NCI-H510A (cell line): ENCODE measurements at places on chromosomes 6 and 20.

- no peak for DNase-seq
Measured at GRCh38 chr6:162053084-162053483, 674.5 kb downstream of the PRKN start.

- DNase-seq = no peak
Measured at GRCh38 chr6:24374612-24375011, 16.8 kb upstream of the DCDC2 start.

- peak; percentile 23 for DNase-seq
Measured at GRCh38 chr6:169008641-169009257, 244.9 kb downstream of the THBS2 start.

- no peak for DNase-seq
Measured at GRCh38 chr6:13025893-13026499, 302.3 kb downstream of the TBC1D7 start.

- no peak for DNase-seq
Measured at GRCh38 chr20:46670585-46671584, 18.4 kb downstream of the TP53RK start.

DNA sequence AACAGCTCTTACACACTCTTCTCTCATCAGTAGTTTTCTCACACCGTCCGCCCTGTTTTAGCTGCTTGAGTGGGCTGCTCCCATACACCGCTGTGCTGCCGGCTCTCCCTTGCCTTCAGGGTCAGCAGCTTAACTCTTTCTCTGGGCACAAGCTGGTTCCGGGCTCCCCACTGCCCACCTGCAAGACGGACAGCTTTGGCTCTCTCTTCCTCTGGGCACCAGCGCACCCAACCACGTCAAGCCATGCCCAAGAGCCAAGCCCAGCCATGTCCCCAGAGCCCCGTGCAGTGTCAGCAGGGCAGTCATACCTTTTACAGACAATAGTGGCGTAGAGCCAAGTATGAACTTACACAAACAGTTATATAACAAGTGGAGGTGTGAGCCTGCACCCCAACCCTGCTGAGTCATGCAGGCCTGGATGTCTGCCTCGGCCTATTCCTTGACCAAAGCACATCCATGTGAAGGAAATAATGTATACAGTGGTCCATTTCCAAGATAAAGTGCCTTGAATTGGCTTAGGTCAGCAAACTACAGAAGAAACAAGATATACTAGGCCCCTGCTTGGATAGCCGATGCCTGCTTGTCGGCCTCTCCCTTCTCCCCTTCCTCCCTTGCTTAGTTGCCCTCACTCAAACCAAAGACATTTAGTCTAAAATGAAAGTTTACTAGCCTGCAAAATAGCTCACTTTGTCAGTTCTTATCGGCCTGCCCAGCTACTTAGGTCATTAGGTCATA, 89.3 kb downstream of the JPH2 start:
- no peak for DNase-seq

DNA sequence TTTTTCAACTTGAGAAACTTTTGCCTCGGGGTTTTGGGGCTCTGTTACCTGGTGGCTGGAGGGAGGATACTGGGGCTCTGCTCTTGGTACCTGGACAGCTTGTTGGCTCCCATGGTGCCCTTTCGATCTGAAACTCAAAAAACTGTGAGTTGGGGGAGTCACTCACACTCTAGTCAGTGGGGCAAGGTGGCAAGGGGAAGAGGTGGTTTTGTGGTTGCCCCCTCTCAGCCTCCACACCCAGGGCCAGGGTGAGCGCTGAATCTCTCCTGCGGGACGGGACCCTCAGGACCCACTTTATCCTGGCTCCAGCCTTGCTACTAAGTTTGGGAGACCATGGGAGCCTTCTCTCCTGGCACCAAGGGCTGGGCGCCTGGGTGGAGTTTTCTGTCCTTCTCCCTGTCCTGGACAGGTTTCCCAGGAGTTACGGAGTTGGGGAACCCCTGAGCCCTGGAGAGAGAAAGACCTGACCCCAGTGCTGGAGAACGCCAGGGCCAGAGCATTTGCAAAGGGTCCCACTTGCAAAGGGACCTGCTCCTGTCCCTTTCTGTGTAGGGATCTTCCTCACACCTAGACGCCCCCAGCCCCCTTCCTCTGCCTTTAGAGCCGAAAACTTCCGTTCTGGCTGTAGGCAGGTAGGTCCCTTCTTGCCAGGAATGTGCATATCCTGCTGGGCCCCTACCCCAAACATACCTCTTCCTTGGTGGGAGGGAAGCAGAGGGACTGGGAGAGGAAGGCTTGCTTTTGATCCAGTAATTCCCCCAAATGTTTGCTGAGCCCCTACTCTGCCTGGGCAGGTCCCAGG, 2.9 kb downstream of the FOXP4 start:
- DNase-seq = no peak

DNA sequence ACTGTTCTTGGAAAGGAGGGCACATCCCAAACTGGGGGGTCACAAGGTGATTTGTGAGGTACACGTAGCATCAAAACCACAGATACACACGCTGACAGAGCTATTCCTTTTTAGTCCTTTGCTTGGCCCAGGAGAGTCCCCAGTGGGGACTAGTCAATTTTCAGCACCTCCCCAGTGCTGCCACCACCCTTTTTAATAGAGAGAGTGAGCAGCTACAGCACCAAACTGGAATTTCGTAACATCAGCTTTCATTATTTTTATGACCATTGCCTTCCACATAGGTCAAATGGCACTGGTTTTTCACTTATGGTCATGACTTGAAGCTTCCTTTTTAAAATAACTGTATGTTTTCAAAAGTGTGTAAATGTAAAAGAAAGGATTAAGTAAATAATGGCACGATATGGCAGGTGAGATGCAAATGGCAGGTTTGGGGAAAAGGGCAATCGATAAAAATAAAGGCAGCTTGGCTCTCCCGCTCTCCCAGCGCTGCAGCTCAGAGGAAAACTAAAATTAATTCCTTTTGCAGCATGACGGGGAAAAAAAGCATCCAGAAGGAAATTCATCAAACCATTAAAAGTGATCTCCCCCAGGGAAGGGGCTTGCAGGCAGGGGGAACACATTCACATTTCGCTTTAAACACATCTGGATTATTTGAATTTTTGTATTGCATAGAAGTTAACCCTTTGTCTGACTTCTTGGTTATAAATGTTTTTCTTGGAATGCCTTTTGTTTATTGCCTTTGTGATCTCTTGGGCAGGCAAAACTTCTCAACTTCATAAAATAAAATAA, 95.2 kb downstream of the ANKRD60 start:
- DNase-seq = no peak

- DNase-seq = no peak
Measured at GRCh38 chr6:39444479-39445019, 122.0 kb upstream of the KCNK16 start.

DNA sequence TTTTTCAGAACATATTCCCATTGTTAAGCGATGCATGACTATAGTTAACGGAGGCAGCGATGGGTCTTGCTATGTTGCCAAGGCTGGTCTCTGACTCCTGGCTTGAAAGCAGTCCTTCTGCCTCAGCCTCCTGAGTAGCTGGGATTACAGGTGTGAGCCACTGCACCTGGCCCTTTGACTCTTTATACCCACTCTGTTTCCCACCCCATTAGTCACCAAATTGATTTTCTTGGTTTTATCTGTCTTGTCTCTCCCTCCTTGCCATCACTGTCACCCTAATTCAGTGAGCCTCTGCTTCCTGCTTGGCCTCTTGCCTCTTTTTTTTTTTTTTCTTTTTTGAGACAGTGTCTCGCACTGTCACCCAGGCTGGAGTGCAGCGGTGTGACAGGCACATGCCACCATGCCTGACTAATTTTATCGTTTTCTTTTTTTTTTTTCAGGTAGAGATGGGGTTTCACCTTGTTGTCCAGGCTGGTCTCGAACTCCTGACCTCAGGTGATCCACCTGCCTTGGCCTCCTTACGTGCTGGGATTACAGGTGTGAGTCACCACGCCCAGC, 31.3 kb downstream of the ZFAND3 start:
- no peak for DNase-seq

GRCh38 chr6:109514946-109515345, 31.9 kb upstream of the ZBTB24 start:
- no peak for DNase-seq

DNA sequence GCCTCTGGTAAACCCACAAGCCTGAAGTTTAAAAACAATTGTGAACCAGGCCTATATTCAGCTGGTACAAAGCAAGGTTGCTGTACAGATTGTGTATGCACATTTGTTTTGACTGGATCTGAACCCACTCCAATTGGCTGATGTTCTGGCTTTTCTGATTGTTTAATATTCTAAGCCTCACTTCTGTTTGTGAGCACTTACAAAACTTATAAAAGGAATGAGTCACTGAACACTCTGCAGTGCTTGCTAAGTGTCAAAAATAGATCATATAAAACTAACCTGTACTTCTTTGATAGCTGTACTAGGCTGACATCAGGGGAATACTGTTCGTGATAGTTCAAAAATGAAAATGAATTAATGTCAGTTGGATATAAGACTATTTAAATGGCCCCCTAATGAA, 12.1 kb downstream of the COL21A1 start:
- no peak for DNase-seq

DNA sequence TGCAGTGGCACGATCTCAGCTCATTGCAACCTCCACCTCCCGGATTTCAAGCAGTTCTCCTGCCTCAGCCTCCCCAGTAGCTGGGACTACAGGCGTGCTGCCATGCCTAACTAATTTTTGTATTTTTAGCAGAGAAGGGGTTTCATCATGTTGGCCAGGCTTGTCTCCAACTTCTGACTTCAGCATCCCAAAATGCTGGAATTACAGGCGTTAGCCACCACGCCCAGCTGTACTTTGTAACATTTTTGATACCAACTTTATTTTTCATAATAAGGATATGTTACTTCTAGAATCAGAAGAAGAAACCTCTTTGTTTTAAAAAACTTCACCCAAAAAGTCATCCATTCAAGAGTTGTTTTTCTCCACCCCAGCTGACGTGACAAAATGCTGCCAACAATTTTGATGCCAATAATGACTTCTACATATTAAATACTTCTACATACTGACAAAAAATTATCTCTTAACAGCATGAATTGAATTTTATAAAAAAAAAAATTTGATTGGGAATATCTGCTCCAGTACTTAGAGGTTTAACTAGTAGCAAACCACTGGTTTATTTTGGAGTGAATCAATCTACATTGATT, 22.5 kb upstream of the PRIM2 start:
- no peak for DNase-seq

GRCh38 chr6:4914420-4915159, 89.2 kb downstream of the RPP40 start:
- DNase-seq = no peak

GRCh38 chr6:105573138-105573537, 170.3 kb upstream of the PREP start:
- no peak for DNase-seq

- DNase-seq = no peak
Measured at GRCh38 chr6:34148631-34149451, 3.0 kb upstream of the GRM4 start.

DNA sequence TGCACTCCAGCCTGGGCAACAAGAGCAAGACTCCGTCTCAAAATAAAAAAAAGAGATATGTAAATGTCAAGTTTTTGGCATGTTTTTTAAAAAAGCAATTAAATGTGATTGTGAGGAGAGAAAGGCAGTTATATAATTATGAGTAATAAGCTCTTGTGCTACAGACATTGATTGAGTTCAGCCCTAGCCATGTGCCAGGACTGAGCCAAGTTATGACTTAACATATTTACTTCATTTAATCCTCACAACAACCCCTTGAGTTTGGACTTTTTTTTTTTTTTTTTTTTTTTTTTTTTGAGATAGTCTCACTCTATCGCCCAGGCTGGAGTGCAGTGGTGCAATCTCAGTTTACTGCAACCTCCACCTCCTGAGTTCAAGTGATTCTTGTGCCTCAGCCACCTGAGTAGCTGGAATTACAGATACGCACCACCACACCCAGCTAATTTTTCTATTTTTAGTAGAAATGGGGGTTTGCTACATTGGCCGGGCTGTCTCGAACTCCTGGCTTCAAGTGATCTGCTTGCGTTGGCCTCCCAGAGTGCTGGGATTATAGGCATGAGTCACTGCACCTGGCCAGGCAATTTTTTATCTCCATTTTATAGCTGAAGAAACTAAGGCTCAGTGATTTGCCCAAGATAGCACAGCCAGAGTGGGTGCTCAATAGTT, 15.0 kb upstream of the CSE1L start:
- no peak for DNase-seq

GRCh38 chr6:31586599-31587281, 663 bp downstream of the LST1 start:
- no peak for DNase-seq

GRCh38 chr6:116406678-116407345, 36.1 kb downstream of the DSE start:
- no peak for DNase-seq

GRCh38 chr6:111737065-111737521, 131.4 kb upstream of the TRAF3IP2 start:
- no peak for DNase-seq

GRCh38 chr20:19301843-19302242, 89.4 kb downstream of the SLC24A3 start:
- DNase-seq = no peak

- no peak for DNase-seq
Measured at GRCh38 chr20:34570859-34571306, 12.4 kb downstream of the MAP1LC3A start.

GRCh38 chr20:33568868-33569801, 79.2 kb downstream of the CBFA2T2 start:
- DNase-seq = no peak
